GM04503 (cell line): ENCODE measurements at places on chromosomes 3 and 15.

DNA sequence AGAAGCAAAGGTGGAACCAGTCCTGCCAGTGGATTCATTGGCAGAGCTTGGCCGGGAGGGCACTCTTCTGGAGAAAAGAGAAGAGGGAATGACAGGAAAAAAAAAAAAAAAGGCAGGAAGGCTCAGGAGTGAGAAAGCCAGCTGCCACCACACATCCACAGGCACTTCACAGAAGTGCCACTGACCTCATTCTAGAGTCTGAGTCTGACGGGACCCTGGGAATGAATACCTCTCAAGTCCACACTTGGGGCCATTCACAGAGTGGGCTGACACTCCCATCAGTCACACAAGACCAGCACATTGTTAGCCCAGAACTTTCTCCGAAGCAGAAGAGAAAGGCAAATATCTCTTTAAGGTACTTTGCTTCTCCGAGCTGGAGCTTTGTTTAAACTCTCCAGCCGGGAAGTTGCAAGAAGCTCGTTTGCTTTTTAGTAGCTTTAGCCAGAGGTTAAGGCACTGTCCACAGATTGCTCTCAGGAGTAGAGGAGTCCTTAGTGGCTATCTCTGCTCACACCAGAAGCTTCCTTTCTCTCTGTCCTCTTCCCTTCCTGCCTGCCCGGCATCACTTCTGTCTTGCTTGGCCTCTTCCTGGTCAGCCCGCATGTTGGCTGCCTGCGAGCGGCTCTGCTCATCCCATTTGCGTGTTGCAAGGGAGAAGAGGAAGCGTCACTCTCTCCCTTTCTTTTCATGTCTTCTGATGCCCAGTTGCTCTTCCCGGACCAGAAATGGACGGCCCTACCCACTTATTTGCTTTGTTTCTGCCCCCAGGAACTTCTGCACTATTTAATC lies 53.8 kb downstream of the CMTM6 start:
- no peak for DNase-seq

DNA sequence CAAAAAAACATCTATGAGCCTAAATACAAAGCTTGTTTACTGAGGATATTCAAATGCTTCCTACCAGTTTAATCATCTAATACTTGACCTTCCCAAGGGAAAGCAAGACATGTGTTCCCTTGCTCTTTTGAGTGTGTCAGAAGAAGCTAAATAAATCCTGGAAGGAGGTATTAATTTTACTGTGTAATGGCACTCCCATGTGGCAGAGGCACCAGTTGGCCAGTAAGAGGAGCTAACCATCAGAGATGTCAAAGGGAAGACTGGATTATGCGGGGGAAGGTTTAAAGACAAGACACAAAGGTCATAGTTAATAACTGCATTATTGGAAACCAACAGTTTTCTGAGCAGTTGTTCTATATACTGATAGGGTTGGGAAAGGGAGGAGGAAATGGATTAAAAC lies 125.1 kb downstream of the SUCLG2 start:
- no peak for DNase-seq

DNA sequence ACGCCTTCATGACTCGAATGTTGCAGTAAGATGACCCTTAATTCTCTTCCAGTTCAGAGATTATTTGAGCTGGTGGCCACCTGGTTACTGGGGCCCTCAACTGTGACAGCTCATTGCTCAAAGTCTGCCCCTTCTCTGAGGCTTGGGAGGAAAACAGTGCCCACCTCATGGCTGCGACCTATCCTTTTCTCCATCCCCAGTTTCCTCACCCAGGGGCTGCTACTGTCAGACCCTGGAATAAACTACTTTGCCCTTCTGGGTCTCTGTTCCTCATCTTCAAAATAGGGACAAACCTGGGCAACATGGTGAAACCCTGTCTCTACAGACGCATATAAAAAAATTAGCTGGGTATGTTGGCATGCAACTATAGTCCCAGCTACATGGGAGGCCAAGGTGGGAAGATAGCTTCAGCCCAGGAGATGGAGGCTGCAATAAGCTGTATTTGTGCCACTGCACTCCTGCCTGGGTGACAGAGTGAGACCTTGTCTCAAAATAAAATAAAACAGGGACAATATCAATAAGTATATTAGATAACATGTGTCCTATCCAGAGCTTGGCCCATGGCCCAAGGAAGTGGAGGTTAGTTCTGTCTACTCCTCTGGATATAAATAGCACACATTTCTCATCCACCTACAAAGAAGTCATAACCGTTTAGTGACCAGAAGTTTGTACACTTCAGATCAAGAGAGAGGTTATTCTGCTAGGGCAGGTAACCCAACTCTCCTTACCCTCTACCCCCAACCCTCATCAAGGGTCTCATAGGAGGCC lies 2.2 kb upstream of the RASL12 start:
- no peak for DNase-seq

DNA sequence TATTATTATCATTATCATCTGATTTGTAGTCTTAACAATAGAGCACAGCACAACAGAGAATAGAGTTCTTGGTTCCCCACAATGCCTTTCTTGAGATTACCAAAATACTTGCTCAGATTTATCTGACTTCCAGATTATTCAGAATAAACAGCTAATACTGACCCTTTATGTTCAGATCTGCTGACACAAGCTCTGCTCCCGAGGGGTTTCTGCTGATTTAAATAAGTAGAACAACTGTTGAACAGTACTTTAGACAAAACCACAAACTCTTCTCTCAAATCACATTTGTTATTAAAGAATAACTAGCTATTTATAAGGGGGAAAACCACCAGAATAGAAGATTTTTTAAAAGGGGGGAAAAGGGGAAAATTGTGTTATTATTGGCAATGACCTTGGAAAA lies 380.2 kb upstream of the ATP11B start:
- no peak for DNase-seq

- peak; percentile 76 for DNase-seq
Measured at GRCh38 chr3:156633335-156633734, 41.1 kb upstream of the TIPARP start.

- no peak for DNase-seq
Measured at GRCh38 chr3:29754346-29754745, 473.5 kb downstream of the RBMS3 start.

GRCh38 chr3:122946185-122946584 lies 81.4 kb downstream of the SEMA5B start:
- no peak for DNase-seq

- DNase-seq = no peak
Measured at GRCh38 chr15:67911727-67912126, 71.9 kb upstream of the RNU6-1 start.

- no peak for DNase-seq
Measured at GRCh38 chr3:45164056-45164455, 17.9 kb upstream of the CDCP1 start.

DNA sequence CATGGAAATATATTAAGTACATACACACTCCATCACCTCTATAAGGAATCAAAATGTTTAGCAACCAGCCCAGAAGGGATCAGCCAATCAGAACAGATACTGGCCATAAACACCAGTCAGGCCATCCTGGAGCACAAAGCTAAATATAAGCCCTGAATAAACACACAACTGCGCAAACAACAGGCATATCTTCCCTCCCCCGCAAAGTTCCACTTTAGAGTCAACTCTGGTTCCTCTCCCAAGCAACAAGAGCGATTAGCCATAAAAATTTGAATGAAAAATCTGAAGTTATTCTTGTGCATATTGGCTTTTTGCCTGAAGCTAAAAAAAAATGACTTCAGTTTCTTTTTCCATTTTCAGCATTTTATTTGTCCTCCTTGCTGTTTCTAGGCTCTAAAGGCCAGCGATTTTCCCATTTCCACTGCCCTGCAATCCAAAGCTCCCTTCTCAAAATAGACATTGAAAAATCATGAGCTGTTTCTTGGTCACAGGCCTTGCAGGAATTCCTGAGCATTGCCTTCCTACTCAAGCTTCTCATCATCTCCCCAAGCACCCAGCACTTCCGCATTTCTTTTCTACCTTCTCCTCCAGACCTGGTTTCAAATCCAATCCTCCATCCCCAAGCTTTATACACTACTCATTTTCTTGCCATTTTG lies 247.9 kb downstream of the ZMAT3 start:
- DNase-seq = no peak

DNA sequence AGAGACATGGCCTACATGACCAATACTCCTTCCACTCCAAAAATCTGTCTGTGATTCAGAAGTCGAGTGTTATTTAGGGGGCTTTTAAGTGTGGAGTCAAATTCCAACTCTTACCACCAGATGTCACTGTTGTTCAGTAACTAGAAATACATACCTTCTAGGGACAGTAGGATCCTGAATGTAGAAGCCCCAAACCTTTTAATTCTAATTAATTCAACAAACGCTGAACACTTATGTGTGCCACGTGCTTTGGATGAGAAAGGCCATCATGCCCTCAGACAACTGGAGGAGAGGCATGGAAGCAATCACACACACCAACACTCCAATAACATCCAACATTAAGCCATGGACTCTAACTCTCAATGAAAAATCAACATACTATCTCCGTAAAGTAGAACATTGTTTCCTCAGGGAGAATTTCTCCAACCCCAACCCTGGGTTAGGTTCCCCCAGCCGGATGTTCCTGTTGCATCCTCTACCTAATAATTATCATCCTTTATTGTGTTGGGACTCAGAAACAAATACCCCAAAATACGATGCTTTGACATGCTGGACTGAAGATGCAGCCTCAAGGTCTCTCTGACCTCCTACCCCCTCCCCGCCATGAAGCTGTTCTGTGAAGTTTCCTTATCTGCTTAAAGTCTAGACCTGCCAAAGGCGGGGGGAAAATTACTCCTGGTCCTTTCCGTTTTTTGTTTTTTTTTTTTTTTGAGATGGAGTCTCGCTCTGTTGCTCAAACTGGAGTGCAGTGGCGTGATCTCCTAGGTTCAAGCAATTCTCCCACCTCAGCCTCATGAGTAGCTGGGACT lies 8.0 kb upstream of the CCDC13 start:
- DNase-seq = peak; percentile 36

- no peak for DNase-seq
Measured at GRCh38 chr3:46301122-46301835, 52.6 kb upstream of the CCR2 start.

- DNase-seq = no peak
Measured at GRCh38 chr15:50764461-50765194, 878 bp downstream of the SPPL2A start.

DNA sequence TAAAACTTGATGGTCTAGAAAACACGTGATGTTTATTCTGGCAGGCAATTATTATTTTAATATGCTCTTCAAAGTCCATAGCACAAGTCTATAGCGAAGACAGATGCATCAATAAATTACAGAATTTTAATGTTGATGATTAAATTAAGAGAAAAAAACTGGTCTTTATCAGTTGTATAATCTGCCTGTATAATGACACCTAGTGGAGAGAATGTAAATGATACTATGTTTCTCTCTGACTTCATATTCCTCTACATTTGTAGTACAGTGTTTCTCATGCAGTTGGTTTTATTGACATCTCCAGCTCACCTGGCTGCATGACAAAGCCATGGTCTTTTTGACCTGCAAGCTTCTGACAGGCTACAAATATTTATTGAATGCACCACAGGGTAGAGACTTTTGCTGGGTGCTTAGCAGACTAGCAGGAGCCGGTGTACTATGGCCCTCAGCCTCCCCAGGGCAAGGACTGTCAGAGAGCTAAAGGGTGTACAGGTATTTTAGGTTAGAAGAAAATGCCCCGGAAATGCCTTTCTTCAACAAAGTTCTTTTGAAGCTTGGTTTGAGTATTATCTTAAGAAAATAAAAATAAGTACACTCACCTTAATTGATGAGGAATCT lies 289.9 kb downstream of the GAP43 start:
- no peak for DNase-seq

GRCh38 chr15:36632226-36632625 lies 52.8 kb downstream of the CDIN1 start:
- DNase-seq = peak; percentile 44

- no peak for DNase-seq
Measured at GRCh38 chr3:39101022-39101689, 6.3 kb downstream of the GORASP1 start.

- no peak for DNase-seq
Measured at GRCh38 chr3:64351713-64352638, 126.7 kb upstream of the PRICKLE2 start.

DNA sequence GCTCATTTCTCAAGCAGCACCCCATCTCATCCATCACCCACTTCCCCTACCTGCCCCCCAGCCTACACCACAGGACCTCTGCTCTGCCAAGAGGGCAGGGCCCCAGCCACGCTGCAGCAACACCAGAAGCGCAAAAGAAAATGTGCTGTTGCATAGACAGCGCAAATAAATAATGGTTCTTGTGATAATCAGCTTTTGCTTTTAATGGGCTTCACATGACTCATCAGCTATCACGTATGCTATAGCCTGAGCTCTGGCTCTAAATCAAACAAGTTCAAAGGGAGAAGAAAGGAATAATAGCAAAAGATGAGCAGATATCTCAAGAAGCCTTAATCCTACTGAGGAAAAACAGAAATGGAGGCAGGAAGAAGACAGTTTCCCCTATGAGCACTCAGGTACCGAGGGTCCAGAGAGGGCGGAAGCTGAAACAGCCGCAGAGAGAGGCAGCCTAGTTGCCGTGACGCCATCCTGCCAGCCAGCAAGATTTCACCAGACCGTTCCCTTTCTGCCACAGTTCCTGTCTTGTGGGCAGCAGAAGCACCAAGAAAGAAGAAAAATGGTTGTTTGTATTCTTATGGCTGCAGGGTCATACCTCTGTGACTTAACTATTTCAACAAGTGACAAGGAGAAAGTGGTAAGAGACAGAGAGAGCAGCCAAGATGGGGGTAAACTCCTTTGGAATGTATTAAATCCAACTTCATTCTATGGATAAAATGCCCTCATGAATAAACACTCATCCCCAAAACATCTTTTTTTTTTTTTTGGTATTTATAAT lies 22.0 kb downstream of the RAB27A start:
- no peak for DNase-seq
